ENCODE measurements at places on chromosomes 2 and 18.

DNA sequence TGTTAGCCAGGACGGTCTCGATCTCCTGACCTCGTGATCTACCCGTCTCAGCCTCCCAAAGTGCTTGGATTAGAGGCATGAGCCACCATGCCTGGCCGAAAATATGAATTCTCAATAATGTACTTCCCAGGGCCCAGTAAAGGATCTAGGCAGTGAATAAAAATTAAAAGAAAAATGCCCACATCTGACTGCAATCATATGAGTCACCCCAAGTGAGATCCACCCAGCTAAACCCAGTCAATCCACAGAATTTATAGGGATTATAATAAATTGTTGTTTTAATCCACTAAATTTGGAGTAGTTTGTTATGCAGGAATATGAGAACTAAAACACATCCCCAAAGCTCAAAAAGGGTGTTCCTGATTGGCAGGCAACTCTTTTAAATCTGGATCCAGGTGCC, 93.5 kb upstream of the STK39 start:
- no peak for DNase-seq

DNA sequence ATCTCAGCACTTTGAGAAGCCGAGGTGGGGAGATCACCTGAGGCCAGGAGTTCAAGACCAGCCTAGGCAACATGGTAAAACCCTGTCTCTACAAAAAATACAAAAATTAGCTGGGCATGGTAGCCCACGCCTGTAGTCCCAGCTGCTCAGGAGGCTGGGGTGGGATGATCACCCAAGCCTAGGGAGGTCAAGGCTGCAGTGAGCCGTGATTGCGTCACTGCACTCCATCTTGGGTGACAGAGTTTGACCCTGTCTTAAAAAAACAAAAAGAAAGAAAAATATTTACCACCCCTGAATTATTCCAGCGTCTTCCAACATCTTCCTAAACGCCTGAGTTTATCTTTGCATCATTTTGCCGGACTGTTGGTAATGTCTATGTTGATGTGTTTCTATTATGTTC, 6.2 kb upstream of the IGFBP5 start:
- DNase-seq, result no peak

GRCh38 chr2:55111570-55112228, 61.4 kb upstream of the RTN4 start:
- no peak for DNase-seq

- no peak for DNase-seq
Observed at GRCh38 chr2:216601632-216602409, 31.4 kb upstream of the IGFBP2 start.

DNA sequence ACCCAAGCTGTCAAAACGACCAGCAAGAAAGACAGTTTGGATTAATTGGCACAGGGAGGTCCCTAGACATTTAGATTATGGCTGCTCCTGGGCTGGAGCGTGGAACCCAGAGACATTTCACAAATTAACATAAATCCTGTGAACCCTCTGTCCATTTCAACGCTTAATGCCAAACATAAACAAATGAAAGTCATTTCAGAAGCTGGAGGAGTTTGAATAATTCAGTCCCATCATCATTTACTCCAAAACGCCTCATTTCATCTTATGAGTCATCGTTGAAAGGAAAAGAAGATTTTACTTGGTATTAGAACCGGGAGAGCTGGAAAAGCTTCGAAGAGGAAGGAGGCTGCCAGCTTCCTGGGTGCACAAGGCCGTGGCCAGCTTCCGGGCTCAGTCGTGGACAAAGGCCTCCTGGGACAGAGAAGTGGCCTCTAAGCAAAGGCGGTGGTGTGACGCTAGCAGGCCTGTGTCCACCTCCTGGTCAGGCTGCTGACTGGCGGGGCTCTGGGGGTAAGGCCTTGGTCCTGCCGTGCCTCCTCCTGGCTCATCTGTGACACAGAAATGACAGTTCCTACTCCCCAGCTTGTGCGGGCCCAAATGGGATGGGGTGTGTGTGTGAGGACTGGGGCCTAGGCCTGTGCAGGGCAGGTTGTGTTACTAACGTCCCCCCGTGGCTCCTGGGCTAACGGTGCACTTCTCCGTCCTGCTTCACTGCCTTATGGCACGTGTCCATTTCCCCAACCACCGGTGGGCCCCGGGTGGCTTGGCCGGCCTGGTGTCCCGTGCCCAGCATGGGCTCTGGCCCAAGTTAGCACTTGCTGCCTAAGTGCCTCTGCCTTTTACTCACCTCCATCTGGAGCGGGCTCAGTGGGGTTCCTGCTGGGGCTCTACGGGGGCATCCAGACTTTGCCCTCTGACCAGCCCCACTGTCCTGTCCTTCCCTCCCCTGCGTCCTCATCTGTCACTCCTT, 71.6 kb downstream of the RRM2 start:
- no peak for DNase-seq

- DNase-seq, result no peak
Observed at GRCh38 chr2:17813010-17813741, 3.1 kb upstream of the MSGN1 start.

- no peak for DNase-seq
Observed at GRCh38 chr2:136487421-136487820, 277.9 kb upstream of the THSD7B start.

GRCh38 chr2:30355306-30355705, 91.7 kb upstream of the LCLAT1 start:
- DNase-seq, result no peak

DNA sequence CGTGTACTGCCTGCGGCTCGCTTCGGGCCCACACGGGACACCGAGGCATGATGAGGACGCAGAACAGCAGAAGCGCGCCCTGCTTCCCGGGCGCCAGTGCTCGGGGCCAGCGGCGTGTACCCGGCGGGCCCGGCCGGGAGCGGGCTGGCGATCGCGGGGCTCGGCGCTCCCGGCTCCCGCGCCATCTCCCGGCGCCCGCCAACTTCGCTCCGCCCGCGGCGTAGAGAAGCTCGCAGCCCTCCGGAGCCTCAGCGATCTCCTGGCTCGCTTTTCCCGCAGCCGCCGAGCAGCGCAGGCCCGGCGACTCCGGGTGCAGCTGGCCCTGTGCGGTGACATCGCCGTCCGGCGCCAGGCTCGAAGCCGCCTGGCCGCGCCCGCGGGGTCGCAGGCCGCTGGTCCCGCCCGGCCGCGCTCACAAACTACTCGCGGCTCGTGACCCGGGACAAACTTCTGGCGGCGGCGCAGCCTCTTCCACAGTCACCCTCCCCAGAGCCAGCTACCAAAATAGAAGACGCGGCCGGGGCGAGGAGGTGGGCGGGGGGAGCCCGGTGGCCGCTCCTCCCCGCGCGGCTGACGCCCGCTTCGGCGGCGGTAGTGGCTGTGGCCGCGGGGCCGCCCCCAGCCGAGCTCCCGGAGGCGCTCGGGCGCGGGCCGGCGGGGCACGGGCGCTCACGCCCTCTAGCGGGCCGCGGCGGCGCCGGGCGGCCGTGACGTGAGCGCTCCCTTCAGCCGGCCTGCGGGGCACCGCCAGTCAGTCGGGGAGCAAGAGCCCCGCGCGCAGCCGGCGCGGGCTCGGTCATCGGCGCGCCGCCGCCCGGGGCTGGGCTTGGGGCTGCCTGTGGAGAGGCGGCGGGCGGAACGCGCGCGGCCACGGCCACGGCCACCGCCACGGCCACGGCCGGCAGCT, at the start of gene PTPRM:
TSS of gene PTPRM (plus strand) at position 750 of the 907 bp plus-strand sequence. CDS start 503 bp downstream, outside the sequence.
- DNase-seq, result peak; percentile 43

DNA sequence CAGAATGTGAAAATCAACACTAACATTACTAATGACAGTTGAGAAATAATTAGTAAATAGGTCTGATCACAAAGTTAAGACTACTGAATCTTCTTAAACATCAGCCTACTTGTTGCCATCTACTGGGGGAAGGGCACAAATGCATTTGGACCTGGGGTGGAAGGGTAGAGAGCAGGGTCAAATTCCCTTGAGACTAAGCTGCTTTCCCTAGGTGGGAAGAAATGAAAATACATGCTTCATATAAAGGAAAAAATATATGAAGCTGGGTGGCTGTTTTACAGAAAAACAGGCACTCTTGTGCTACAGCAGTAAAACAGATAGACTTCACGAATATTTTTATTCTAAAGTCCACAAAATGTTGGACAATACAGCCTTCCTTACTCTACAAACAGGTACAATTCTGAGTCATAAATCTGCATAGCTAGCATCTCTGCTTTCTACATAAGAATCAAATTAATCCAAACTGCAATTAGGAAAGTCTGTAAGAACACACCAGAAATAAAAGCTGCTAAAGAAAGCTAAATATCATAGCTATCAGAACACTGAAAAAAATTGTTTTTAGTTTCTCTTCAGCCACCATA, 10.9 kb downstream of the TRIP12 start:
- DNase-seq, result no peak

DNA sequence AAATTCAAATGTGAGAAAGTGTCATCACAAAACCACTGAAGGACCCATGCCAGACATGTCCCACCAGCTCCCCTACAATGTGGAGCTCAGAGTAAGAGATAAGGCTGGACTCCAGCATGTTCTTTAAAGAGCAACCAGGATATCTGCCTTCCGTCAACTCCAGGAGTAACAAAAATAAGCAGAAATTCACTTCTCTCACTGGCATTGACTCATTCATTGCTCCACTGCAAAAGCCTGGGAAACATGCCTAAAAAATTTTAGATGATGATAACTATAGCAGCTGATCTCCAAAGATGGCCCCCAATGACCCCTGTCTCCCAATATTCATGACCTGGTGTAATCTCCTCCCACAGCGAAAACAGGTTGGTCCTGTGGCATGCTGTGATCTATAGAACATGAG, 314.5 kb downstream of the NCKAP5 start:
- no peak for DNase-seq

DNA sequence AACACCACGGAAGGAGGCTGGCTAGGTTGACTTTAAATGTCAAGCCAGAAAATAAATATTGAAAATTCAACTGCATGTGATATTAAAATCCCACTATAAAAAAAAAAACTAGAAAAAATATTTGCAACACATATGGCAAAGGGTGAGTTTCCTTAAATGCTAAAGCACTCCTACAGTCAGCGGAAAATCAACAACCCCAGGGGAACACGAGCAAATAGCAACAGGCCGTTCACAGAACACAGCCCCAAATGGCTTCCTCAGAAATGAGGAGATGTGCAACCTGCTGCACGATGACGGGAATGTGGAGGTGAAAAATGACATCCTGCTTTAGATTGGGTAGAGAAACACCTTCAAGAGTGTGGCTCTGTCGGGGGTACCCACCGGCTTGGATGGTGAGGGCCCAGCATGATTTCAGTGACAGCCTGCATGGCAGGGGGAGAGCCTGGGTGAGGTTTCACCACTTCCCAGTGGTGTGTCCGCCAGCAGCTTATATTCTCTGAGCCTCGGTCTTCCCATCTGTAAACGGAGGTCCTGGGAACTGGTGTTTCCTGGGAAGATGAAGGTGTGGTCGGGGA, 157.9 kb upstream of the GLI2 start:
- no peak for DNase-seq

DNA sequence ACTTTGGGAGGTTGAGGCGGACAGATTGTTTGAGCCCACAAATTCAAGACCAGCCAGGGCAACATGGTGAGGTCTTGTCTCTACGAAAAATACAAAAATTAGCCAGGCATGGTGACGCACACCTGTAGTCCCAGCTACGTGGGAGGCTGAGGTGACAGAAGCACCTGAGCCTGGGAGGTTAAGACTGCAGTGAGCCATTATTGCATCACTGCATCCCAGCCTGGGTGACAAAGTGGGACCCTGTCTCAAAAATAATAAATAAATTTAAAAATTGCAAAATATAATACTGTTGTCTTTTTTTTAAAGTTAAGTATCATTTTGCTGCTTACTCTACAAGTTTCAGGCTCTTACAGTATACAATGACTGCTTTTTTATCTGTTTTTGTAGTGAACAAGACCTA, 4.0 kb upstream of the ANKRD12 start:
- DNase-seq, result no peak

DNA sequence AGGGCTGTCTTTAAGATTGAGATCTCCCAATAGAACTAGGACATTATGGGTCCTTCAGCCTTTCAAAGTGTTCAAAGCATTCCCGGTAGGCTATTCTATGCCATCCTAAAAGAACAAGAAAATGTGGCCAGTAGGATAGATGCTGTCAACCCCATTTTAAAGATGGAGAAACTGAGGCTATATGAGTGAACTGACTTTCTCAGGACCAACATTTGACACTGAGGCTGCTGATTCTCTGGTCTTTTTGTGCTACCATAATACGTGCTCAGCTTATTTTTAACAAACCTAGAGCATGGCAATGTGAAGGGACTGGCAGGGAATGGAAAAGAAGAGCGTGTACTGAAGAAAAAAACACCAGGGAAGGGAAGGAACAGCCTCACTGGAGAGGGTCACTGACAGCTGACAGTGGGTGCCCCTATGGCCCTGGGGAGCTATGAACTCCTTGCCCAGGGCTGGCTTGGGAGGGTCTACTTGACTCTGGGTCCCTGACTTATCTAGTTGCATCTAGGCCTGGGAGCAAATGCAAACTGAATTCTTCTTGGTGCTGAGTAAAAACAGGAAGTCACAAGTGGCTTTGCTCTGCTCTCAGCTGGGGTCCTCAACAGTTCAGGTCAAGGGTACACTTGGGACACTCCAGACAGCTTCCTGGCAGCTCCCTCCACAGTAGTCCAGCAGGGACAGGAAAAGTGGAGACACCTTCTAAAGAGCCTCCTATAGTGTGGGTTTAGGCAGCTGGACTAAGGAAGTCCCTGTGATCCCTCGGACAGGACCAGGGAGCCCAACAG, 2.3 kb downstream of the CYRIA start:
- no peak for DNase-seq

DNA sequence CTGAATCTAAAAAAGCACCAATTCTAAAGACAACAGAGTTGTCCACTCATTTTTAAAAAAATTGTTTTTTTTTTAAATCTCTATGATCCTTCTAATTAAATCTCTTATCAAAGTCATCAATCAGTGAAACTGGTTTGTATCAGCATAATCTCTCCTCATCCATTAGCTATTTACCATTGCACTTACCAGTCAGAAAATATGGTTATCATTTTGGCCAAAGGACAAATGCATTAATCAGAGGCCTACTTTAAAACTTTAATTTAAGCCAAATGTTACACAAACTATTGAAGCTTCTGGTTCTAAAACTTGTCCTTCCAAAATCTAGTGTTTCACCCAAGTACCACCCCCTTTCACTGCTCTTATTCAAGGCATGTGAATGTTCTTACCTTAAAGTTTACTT, 3.8 kb downstream of the C18orf32 start:
- no peak for DNase-seq

- DNase-seq, result no peak
Observed at GRCh38 chr18:77495079-77495478, 245.4 kb downstream of the GALR1 start.

GRCh38 chr2:216678813-216679657, 16.3 kb downstream of the IGFBP5 start:
- no peak for DNase-seq

DNA sequence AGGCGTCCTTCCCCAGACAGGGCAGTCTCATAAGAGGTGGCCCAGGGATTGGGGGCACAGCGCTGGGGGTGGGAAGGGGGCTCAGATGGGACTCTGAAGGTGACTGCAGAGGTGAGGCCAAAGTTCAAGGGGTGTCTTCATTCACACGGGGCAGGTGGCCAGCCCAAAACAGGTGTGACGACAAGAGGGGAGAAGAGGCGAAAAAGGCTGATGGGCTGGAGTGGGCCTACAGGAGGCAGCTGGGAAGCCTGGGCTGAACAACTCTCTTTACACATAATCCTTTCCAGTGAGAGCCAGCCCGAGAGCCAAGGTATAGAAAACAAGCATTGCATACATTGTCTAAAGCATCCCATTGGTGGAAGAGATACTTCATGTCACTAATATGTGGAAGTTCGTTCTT, 130.9 kb upstream of the ASB18 start:
- DNase-seq, result no peak

GRCh38 chr18:23243178-23243577, 107.9 kb downstream of the CABLES1 start:
- DNase-seq, result no peak
